ENCODE measurements at places on chromosomes 2 and 18. TPM values are rescaled to one million over a fixed set of nuclear protein-coding genes. Genes with fewer than 3 reads are reported as not detected.

Gene ZAP70
- 503 TPM for total RNA-seq

Gene ACOXL
- total RNA-seq: not detected

Gene ALPI
- not detected for total RNA-seq

Gene PROKR1
- total RNA-seq: not detected

Gene MAL
- 116 TPM for total RNA-seq

Gene RTP5
- total RNA-seq: not detected

Gene TBR1
- total RNA-seq: not detected

Gene PIKFYVE
- 50.6 TPM for total RNA-seq

Gene ANKRD30B
- not detected for total RNA-seq

Gene GNLY
- 7.3 TPM for total RNA-seq

Gene STEAP3
- total RNA-seq: not detected

Gene TCF23
- total RNA-seq: not detected

Gene C2orf66
- total RNA-seq: not detected

Gene MARCO
- not detected for total RNA-seq

Gene MOGAT1
- total RNA-seq: not detected

Gene CFC1
- total RNA-seq: not detected

Gene PHLPP1
- 8.0 TPM for total RNA-seq

Gene GALNT13
- total RNA-seq: not detected

All from naive thymus-derived CD8-positive, alpha-beta T cell (primary cell).